ENCODE measurements at places on chromosomes 2 and 18.

DNA sequence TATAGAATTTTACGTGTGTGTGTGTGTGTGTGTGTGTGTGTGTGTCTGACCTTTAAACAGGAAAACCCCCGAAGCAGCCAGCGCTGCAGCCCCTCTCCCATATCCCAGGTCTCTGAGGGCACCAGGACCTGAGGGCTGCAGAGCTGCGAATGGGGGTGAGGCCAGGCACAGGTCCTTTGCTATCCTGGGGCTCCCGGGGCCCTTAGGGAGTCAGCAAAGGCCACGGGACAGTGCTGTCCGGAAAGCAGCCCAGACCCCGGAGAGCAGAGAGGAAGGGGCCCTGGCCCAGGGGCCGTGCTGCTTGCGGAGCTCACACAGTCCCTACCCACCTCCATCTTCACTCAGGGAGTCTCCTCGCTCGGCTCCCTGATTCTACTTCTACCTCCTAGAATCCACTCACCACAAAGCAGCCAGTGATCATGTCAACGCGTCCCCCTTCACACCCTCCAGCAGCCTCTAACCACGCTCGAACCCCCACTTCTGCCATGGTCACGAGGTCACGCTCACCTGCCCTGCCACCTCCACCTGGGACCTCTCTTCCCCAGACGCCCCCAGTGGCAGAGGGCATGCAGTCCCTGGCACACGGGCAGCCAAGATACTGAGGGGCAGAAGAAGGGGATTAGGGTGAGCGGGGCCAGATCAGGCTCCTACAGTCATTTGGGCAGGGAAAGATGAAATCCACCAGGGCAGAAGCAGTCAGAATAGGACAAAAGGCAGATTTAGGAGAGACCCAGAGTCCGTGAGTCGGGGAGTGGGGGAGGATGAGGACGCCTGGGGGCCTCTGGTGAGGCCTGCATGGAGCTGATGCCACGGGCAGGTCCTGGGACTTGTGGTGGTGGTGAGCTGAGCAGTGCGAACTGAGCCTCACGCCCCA is 86.7 kb downstream of the USP40 start:
- no peak for DNase-seq

- no peak for DNase-seq
Observed at GRCh38 chr2:45754131-45755010, 102.9 kb downstream of the PRKCE start.

- no peak for DNase-seq
Observed at GRCh38 chr2:238399094-238399493, 27.6 kb upstream of the ASB1 start.

DNA sequence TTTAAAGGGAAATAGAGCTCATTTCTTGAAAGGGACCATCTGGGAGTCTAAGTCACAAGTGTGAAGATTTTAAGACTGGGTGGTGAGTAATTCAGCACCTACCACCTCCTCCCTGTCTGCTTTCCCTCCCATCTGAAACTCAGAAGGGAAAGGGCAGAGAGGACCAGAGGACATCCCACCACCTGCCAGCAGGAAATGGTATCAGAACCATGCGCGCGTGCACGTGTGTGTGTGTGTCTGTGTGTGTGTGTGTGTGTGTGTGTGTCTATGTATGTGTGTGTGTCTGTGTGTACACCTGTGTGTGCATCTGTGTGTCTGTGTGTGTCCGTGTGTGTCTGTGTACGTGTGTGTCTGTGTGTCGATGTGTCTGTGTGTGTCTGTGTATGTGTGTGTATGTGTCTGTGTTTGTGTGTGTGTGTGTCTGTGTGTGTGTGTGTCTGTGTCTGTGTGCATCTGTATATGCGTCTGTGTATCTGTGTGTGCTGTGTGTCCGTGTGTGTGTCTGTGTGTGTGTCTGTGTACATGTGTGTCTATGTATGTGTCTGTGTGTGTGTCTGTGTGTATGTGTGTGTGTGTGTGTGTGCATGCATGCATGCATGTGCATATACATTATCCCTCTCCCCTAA is 76.8 kb downstream of the ZFP36L2 start:
- peak; percentile 37 for DNase-seq

DNA sequence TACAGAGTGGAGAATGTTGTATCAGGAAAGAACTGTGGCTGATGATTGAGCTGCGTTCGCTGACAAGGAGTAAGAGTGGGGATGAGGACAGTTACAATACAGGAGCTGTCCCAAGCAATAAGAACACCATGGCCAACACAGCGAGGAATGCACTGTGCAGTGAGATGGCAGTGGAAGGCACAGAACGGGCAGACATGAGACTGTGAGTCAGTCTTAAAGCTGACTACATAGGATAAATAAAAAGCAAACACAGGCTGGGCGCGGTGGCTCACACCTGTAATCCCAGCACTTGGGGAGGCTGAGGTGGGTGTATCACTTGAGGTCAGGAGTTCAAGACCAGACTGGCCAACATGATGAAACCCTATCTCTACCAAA is 89.8 kb downstream of the CABYR start:
- DNase-seq: no peak

DNA sequence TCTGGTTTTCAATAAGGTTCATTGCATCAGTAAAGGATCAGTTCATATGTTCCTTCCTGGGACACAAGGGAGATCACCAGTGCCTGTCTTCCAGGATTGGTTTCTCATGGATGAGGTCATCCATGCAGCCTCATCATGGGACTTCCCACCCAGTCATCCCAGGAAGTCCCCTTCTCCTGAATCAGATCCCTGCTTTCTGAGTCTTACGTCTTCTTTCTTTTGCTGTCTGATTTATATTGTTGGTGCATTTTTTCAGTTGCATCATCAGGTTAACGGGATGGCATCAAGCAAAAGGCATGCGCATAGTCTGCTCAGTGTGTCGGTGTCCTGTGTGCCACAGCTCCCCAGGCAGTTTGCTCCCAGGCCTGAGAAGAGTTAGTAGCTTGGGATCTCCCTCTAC is 105.9 kb downstream of the SOX11 start:
- DNase-seq: no peak

GRCh38 chr2:54386585-54386984 is 69.5 kb upstream of the SPTBN1 start:
- DNase-seq: no peak

GRCh38 chr18:13629841-13630715 is 96.3 kb downstream of the FAM210A start:
- DNase-seq: no peak

- no peak for DNase-seq
Observed at GRCh38 chr2:174035981-174036742, 71.0 kb upstream of the SP3 start.

GRCh38 chr18:36676629-36677028 is 152.2 kb downstream of the TPGS2 start:
- no peak for DNase-seq

GRCh38 chr2:3597567-3597966 is 2.7 kb downstream of the COLEC11 start:
- no peak for DNase-seq

DNA sequence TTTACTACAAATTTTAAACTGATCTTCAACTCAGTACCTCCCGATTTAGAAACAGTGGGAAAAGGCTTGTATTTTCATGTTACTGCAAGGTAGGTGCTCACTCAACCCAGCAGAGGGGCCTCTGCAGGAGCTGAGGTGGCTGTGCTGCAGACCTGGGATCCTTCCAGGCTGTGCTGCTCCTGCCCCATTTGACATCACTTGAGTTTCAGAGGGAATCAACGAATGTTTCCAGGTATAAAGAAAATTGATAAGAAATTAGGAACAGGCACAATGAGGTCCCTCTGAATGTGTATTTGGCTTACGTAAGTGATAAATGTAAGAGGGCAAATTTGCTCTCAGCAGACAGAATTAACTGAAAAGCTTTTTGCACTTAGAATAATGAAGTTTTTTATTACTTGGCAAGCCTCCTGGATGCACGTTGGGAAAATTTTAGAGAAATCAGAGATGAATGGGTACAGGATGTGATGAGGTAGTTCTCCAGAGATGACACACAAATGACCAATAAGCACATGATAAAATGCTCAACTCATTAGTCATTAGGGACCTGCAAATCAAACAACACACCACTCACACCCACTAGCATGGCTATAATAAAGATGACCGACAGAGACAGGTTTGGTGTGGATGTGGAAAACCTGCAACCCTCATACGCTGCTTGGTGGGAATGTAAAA is 114.0 kb downstream of the NOL10 start:
- no peak for DNase-seq

DNA sequence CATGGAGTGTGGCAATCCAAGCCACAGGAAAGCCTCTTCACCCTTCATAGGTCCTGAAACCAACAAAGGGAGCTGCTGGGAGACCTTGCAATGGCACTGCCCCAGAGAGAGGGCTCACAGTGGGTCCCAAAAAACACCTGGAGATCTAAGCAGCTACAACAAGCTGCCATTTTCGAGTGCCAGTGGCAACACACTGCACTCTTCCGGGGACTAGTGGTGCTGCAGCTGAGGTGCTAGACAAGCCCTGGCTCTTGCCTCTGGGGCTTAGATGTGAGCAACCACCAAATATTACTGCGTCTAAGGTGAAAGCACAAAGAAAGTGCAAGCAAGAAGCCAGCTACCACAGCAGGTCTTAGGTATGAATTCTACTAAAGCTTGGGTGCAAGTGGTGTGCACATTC is 192.9 kb downstream of the NOL4 start:
- DNase-seq: no peak

DNA sequence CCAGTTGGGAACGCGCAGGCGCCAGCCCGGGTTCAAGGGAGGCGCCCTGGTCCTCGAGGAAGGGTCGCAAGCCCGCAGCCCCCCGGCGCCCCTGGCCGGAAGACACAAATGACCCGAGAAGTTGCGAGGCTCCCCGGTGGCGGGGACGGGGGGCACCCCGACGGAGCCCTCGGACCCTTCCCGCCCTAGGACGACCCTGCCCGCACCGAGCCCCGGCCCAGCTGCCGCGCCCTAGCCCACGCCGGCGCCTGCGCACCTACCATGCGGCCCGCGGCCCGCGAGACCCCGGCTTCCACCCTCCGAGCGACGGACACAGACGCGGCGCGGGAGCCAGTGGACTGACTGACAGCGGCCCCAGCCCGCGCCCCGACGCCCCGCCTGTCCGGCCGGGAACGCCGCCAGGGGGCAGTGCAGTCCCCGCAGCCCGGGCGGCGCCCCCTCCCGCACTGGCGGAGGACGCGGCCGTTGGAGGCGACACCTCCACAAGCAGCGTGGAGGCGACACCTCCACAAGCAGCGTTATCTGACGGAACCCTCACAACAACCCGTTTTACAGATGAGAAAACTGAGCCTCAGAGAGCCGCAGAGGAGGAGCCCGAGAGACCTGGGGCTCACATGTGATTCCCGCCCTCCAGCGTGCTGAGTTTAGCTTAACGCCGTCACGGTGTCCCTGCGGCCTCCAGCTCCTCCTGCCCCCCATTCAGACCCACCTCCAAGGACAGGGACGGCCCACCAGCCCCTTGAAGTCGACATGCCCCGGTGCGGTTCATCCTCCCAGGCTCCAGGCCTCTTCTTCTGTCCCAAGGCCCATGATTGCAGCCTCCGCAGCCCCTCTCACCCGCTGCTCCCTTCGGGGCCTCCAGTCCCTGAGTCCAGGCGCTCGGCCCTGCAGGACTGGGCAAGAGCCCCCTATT is at the start of gene NMUR1:
Gene NMUR1 (minus strand): TSS at position 347 of the 913 bp plus-strand sequence. CDS start 84 bp downstream, at position 263.
- peak; percentile 65 for DNase-seq

DNA sequence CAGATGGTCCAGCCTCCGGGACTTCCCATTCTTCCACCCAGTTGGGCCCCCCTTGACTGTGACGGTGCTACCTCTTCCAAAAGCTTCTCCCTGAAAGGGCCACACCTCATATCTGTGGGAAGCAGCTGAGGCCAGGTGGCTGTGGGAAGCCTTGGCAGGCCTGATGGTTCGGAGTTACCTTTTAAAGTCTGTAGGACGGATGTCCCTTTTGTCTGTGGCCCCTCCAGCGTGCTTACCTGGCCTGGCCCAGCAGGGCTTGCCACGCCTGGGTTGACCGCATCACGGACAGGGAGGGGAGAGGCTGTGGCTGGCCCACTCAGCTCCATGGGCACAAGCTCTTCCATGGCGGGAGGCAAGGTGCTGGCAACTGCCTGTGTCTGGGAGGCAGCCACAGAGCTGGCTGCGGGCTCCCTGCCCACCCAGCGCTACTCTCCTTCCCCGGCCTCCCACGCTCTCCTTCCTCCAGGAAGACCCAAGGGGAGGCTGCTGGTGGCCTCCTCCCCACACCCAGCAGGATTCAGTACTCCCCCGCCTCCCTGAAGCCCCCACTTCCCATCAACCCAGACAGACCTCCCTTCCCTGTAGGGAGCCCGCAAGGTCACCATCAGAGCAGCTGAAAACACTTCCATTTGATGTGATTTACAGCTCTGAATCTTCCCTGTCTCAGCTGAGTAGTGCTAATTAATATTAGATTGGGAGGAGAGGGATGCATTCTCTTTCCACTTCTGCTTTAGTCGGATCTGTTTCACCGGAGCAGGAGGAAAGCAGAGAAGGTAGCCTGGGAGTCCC is 52.8 kb downstream of the EDAR start:
- DNase-seq: no peak

DNA sequence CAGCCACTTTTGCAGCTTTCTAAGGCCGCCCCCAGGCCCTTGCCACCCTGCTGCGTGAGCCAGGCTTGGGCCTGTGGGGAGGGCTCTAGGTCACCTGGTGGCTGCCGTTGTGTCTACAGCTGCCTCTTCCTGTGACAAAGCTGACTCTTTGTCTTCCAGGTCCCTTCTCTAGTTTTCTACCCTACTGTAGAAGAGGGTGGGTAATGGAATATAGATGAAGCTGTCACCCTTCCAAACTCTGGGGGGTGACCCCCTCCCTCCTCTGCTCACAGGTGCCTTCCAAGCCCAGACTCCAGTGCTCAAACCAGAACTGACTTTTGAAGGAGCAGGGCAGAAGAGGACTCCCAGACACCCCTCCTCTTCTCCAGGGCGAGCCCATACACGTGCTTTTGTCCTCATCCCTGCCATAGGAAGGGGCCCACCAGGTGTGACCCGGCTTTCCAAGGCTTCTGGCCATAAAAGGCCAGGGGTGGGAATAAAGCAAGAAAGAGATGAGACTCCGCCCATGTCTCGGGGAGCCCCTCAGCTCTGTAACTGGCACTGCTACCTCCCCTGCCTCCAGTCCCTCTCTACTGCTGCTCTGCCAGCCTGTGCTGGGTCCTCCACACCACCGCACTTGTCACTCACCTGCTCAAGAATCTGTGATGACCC is 17.9 kb upstream of the SDC1 start:
- no peak for DNase-seq

- peak; percentile 1 for DNase-seq
Observed at GRCh38 chr18:4068552-4069158, 386.5 kb downstream of the DLGAP1 start.

Data from activated T-helper 9 cell treated with anti-CD3 and anti-CD28 coated beads, Interleukin-2, amount 50 U/mL, for 16 hours (primary cell).